ENCODE measurements at places on chromosomes 4 and X. TPM values are rescaled to one million over a fixed set of nuclear protein-coding genes. Genes with fewer than 3 reads are reported as not detected.
A peak's percentile ranks its signal among the peaks of the same experiment; 100 is the strongest.

DNA sequence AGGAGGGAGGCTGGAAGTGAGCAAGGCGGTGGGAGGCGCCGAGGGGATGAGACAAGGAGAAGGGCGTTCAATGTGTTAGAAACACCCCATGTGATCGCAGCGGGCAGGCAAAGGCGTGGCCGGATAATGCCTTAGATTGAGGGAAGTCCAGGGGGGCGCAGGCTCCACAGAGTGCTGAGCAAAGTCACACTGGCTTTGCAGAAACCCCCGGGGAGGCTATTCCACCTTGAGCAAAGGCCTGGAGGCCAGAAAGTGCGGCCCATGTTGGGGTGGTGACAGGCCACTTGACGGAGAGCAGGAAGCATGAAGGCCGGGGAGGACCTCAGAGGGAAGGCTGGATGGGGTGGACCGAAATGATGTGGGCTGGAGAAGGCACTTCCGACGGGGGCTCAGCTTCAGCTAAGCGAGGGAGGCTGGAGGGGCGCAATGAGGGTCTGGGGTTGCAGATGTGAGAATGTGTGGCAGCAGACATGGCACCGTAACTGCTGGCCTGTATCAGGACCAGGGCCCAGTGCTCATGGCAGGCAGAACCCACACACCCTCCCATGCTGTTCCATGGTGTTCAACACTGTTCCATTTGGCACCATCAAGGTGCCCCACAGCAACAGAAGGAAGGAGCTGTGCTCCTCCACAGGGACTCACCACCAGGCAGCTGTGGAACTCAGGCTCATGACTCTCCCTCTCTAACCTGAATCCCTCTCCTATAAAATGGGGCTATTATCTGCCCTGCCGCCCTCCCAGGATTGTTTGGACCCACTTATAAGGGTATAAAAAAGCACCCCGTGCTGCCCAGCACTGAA is 50.3 kb downstream of the HMX1 start:
- DNase-seq = no peak

DNA sequence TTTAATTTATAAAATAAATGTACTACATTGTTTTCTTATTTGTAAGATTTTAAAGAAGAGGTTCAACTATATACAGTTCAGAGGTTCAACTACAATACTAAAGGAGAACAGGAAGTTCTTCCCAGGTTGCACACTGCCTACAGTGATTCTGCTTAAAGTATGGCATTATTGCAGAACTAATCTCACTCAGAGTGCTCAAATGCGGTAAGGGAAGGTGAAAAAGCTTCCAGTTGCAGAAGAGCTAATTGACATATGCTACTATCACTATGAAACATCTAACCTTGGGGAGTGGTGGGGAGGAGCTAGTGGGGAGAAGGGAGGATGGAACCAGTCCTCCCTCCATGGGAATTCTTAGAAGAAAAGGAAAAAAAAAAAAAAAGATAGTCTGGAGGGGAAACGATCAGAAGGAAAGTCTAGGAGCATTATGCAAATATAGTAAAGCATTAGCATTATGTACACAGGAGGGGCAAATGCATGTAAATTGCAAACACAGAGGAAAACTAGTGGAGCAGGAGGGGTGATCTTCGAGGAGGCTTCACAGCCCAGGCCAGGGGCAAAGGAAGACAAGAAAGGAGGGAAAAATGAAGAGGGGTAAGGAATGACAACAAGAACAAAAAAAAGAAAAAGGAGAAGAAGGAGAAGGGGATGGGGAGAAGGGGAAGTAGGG is 32.0 kb upstream of the MMAA start:
- no peak for DNase-seq

GRCh38 chrX:93760163-93760562 is 86.2 kb downstream of the FAM133A start:
- no peak for DNase-seq

GRCh38 chr4:151801547-151802516 is 41.0 kb upstream of the GATB start:
- DNase-seq = no peak

DNA sequence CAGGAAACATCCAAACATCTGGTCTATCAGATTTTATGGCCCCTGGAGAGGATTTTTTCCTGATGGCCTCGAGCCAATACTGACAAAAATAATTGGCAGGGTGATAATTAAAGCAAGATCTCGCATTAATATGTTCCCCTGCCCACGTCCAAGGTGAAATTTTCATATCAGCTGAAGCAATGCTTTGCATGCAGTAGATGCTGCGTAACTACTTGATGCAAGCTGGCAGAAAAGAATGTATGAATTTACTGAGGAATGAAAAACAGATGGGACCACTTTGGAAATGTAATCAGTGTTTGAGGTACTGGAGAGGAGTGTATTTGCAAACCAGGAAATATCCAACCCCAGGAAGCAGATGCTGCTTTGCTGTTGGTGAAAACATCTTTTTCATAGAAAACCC is 36.8 kb upstream of the REST start:
- DNase-seq = no peak

DNA sequence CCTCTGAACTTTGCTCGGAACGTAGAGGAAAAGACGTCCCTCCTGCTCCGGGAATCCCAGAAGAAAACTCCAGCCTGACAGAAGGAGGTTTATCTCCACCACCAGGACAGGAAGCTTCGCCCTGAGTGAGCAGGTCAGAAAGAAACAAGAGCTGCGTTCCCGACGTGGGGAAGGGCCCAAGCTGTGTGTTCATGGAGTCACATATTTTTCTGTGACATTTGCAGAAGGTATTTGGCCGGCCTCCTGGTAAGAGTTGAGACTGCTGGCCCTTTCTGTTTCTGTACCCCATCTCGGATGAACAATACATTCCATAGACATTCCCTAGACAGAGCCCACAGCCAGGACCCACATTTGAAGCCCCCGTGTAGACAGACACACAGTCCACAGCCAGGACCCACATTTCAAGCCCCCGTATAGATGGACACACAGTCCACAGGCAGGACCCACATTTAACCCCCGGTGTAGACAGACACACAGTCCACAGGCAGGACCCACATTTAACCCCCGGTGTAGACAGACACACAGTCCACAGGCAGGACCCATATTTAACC is 230.8 kb downstream of the SHOX start:
- no peak for DNase-seq

DNA sequence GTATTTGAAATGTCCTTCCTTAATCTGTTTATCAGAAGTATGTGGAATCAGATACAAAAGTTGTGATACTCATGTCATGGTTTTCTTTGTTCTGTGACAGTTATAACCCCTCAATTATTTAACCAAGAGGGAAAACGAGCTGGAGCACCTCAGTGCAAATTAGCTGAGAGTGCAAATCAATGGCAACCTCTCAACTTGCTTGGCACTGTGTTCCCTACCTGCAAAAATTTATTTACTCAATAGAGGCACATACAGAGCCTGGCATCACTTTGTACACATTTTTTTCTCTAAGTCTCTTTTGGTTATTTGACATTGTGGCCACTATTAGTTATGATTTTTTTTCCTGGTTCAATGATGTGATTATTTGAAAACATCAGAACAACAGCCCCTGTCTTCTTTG is 186.2 kb downstream of the STIM2 start:
- DNase-seq = no peak

DNA sequence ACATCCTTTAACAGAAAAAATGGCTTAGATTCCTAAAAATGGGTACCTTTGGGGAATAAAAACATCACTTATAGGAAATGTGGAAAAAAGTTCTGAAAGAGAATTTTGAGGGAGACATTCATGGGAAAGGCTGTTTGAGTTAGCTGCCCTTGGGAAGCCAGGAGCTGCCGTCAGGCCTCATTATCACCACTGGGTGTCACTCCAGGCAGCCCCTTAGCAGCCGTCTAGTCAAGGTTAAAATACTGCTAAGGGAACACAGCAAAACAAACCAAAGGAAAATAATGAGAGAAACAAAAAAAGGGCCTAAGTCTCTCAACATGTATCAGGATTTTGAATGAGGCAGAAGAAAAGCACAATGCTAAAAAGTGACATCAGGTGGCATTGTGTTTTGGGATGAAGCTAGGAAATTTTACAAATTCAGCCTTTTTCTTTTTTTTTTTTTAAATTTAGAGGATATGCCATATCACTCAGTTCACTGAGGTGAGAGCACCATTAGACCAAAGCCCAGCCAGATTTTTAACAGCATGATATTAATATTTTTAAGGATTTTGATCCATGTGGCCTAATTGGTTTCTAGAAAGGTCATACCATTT is 235.3 kb downstream of the GPAT3 start:
- DNase-seq = peak; percentile 25

- DNase-seq = no peak
Measured at GRCh38 chrX:74923942-74924448, 1.3 kb downstream of the NEXMIF start.

- DNase-seq = no peak
Measured at GRCh38 chrX:87805829-87806490, 288.4 kb downstream of the KLHL4 start.

DNA sequence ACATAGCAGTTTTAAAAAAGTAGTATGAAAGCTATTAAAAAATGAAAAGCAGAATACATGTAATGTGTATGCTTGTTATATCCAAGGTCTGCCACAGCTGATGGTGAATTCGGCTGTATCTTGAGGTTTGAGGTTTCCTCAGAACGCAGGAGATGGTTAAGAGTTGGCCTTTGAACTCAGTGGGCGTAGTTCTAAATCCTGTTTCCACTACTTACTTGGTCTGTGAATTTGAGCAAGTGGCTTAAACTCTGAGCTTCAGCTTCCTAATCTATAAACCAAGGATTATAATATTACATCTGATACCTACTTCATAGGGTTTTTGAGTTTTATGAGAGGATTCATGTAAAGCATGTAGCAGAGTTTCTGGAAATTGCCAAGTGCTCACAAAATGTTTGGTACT is 125.2 kb downstream of the STIM2 start:
- DNase-seq = no peak

- DNase-seq = no peak
Measured at GRCh38 chr4:111639876-111640275, 505.4 kb upstream of the FAM241A start.

- no peak for DNase-seq
Measured at GRCh38 chr4:164501074-164501473, 252.9 kb upstream of the SMIM31 start.

- DNase-seq = no peak
Measured at GRCh38 chr4:126223784-126224407, 909.1 kb downstream of the FAT4 start.

DNA sequence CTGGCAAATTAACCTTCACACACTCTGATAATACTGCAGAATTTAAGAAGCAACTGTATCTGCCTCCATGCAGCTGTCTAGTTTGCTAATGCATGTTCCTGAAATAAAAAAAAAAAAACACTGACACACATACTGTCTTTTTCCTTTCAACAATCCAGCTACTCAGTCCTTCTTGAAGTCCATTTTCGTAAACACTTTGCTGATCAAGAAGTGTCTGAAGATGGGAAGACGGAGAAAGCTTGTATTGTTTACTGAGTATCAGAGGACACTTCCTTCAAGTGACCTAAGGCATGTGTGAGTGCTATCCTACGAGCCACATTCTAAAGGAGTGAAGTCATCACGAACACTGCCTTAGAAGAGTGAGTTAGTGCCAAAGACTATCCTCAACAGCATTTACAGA is 82.6 kb downstream of the LUZP4 start:
- no peak for DNase-seq

DNA sequence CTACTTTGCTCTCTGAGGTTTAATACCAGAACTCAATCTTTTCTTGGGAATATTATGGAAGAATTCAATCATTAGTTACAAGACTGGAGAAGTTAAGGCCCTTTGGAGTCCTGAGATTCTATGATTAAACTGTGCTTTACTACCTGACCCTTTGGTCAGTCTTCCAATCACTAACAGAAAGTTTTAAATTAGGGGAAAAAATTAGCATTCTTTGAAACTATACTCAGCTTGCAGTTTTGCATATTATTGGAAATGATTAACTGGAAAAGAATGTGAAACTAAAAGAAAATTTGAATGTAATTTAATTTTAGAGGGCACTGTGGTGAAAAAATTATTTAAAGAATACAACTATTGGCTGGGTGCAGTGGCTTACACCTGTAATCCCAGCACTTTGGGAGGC is 18.7 kb upstream of the GPR34 start:
- DNase-seq = no peak

DNA sequence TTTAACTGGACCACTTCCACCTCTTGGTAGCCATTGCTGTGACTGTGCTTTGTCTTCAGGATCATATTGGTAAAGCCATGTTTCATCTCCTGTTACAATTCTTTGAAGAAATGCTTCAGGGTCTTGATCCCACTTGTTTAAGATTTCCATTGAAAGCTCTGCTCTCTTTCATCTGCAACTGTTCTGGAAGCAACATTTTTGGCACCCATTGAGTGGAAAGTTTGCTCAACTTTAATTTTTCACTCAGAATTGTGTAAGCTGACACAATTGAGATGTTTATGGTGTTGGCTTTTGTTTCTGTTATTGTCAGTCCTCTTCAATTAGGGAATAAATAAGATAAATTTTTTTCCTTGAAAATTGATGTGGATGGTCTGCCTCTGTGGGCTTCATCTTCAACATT is 237.4 kb downstream of the MAPK10 start:
- DNase-seq = no peak

GRCh38 chr4:9923195-9923812 is 98.0 kb downstream of the SLC2A9 start:
- no peak for DNase-seq

DNA sequence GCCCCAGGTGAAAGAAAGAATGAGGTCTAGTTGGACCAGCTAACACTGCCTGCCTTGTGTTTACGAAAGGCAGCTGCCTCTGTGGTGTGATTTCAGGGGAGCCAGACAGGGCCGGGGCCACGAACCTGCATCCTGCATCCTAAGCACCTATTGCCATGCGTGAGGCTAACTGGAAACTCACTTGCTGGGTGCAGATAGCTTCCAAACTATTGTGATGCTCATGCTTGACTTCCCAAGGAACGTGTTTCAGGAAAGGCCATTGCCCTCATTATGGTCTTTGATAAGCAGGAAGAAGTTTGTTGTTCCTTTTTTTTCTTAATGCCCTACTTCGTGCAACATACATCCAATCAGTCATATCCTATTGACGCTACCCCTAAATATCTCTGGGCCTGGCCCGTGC is 2.3 kb upstream of the IRF2 start:
- no peak for DNase-seq

DNA sequence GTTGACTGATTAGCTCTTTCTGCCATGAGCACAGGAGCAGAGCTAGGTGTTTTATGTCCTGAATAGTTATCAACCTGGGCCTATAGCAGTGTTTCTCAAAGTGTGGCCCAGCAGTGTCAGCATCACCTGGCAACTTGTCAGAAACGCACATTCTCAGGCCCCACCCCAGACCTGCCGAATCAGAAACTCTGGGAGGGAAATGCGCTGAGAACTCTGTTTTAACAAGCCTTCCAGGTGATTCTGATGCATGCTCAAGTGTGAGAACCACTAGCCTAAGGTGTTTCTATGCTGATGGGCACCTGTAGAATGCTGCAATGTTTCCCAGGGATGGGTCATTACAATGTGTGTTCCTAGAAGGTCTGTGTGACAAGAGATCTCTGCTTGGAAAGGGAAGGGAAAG is 257.5 kb downstream of the MID1IP1 start:
- no peak for DNase-seq

ZNF182 gene
- 11.4 TPM for polyA plus RNA-seq

ATOH1 gene
- not detected for polyA plus RNA-seq

UGDH gene
- 123 TPM for polyA plus RNA-seq

IL9R gene
- 0.20 TPM for polyA plus RNA-seq

C4orf51 gene
- not detected for polyA plus RNA-seq

SYTL5 gene
- polyA plus RNA-seq = 2.8 TPM

FAM9C gene
- 0.79 TPM for polyA plus RNA-seq

AMTN gene
- not detected for polyA plus RNA-seq

UGT2A2 gene
- polyA plus RNA-seq = not detected

TBX22 gene
- polyA plus RNA-seq = 16.5 TPM

GCNA gene
- polyA plus RNA-seq = 2.3 TPM

EVC gene
- 35.0 TPM for polyA plus RNA-seq

S100G gene
- polyA plus RNA-seq = not detected

ABCE1 gene
- polyA plus RNA-seq = 62.6 TPM
